ENCODE measurements at places on chromosomes 16 and 17.

GRCh38 chr17:79776376-79777119 lies 1.4 kb upstream of the CBX2 start:
- no peak for DNase-seq

- DNase-seq = peak; percentile 67
These were observed 6.1 kb upstream of the ARHGAP23 start for GRCh38 chr17:38421871-38422827.

DNA sequence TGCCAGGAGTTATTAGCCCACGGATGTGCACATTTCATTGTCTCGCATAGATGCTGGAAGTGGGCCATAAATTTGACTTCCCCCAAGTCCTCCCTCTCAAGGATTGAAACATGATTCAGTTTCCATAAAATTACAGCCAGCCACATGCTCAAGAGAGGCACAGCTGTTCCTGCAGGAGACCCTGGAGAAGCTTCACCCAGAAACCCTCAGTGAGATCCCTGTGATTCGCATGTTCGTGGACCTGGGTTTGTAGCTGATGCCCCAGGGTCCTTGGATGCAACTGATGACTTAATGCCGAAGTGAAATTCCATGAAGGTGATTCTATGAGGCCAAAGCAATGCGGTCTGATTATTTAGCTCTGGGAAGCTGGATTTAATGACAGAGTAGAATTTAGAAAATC lies 24.7 kb upstream of the AQP8 start:
- DNase-seq = no peak

DNA sequence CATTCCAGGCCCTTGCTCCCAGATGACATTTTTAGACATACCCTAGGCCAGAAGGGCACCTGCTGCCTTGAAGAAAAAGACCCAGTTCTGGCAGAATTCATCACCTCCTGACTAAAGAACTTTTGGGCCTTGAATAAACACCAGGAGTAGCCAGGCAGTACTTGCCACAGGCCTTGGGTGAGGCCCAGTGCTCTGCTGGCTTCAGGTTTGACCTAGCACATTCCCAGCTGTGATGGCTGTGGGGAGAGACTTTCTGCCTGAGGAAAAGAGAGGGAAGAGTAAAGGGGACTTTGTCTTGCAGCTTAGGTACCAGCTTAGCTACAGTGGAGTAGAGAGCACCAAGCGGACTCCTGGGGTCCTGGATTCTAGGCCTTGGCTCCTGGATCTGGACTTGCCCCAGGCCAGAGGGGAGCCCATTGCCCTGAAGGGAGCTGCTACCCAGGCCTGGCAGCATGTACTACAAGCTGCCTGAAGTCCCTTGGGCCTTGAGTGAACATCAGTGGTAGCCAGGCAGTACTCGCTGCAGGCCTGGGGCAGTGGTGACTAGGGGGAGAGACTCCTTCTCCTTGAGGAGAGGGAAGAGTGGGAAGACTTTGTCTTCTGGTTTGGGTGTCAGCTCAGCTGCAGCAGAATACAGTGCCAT lies 44.3 kb downstream of the ABCA8 start:
- DNase-seq = no peak

DNA sequence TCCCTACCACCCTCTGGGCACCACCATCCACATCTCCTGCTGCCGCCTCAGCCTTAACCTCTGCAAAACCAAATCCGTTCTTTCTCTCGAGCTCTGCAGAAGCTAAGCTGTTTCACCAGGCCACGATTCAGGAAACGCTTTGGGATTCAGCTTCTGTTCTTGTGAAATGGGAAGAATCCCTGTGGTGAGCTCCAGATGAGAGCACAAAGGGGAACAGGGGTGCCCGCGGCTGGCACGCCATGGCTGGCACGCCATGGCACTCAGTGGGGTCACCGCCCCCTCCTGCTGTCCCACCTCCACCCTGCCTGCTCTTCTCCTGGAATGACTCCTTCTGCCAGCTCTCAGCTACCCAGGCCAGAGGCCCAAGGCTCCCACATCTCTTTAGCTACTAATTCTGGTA lies 5.7 kb downstream of the QPRT start:
- no peak for DNase-seq

GRCh38 chr17:79095345-79096055 lies 20.9 kb downstream of the ENGASE start:
- DNase-seq = no peak

DNA sequence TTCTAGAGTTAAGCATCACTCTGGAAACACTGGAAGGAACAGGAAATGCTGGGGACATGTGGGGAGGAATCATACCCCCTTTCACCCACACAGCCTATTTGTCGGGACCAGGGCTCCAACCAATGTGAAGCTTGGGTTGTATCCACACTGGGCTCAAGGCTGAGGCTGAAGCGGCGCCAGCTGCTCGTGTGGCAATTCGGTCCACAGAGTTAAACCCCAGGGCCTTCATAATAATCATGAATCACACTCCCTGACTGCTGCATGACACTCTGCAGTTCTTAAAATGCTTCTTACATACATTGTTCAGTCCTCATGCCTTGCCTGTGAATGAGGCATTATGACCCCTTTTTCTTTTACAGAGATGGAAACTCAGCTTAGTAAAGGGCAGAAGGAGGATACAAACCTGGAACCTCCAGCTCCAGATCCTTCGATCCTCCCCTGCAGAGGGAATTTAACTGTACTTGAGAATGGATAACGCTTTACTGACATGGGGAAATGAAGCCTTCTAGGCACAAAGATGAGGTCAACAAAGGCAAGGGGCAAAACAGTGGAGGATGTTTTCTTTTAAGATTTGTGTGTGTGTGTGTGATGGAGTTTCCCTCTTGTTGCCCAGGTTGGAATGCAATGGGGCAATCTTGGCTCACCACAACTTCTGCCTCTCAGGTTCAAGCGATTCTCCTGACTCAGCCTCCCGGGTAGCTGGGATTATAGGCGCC lies 72.7 kb downstream of the SOX9 start:
- DNase-seq = no peak

GRCh38 chr17:76887802-76888201 lies 19.6 kb downstream of the MGAT5B start:
- no peak for DNase-seq
